ENCODE measurements at places on chromosomes 7 and 10. TPM values are rescaled to one million over a fixed set of nuclear protein-coding genes. Genes with fewer than 3 reads are reported as not detected.

MDH2 gene
- total RNA-seq: 107 TPM

ABCA13 gene
- 2.2 TPM for total RNA-seq

GIMAP5 gene
- total RNA-seq: 31.9 TPM

SORCS1 gene
- 0.15 TPM for total RNA-seq

TAS2R5 gene
- 2.2 TPM for total RNA-seq

HTR7 gene
- 0.32 TPM for total RNA-seq

SUN3 gene
- not detected for total RNA-seq

SPAM1 gene
- total RNA-seq: not detected

BCL7B gene
- total RNA-seq: 52.8 TPM

TUBB8 gene
- total RNA-seq: 0.38 TPM

DNA sequence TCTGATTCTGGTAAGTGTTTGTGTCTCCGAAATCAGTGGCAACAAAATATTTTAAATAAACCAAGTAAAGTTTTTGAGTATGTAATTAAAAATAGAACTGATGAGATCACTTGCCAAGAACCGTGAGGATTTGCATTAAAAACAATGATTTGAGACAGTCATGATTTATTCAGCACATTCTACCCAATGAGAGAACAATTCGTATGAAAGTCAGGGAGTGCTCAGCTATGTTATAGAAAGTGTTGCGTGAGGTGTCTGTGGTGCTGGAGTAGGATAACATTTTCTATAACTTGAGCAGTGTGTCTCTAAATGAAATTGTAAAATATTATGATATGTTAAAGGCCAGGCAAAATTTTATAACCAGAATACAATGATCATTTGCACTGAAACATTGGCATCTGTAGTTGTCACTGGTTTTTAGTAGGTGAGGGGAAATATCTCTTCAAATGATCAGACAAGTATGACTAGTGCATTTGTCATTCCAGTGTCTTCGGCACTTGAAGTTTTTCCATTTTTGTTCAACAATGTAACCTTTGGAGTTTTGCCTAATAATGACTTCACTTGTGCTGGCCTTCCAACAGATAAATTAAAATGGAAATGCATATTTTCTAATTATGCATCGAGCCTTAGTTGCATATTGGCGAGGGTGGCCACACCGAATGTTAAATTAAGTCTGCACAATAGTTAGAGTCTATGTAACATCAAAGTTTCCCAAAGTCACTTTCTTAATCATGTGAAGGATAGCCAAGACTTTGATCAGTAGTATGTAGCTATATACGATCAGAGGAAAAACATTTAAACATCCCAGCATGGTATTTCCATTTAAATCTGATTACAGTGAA, 335.9 kb downstream of the GFRA1 start:
- no peak for DNase-seq

DNA sequence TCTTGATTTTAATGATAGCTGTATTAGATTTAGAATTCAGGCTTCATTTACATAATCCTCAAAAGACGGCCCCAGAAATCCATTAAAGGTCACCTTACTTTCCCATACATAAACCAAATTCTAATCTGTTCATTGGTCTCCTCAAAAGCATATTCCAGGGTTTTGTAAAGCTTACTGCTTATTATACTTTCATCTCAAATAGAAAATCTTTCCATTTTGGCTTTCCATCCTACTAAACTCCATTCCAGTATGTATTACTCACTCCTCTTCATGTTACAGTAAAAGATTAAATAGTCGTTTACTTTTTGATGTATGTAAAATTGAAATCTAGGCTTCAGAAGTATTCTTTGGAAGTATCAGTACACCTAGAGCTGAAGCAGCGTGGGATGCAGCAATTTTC, 143.5 kb upstream of the LRRN3 start:
- no peak for DNase-seq

DNA sequence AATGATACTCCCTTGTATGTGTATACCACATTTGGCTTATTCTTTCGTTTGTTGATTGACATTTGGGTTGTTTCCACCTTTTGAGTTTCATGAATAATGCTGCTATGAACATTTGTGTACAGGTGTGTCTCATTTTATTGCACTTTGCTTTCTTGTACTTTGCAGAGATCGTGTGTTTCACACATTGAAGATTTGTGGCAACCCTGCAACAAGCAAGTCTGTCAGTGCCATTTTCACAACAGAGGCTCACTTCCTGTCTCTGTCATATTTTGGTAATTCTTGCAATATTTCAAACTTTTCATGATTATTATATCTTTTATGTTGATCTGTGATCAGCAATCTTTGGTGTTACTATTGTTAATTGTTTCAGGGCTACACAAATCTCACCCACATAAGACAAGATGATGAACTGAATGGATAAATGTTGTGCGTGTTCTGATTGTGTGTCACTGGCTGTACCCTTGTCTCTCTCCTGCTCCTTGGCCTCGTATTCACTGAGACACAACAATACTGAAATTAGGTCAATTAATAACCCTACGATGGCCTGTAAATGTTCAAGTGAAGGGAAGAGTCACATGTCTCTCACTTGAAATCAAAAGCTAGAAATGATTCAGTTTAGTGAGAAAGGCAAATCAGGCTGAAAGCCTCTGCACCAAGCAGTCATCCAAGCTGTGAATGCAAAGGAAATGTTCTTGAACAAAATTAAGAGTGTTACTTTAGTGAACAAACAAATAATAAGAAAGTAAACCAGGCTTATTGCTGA, 133.6 kb upstream of the JCAD start:
- no peak for DNase-seq

- no peak for DNase-seq
These were observed 164.6 kb upstream of the KCND2 start for GRCh38 chr7:120108376-120108775.

GRCh38 chr7:27173511-27173955, 587 bp downstream of the HOXA10 start:
- peak; percentile 48 for DNase-seq

GRCh38 chr7:5425507-5426225, 2.0 kb upstream of the TNRC18 start:
- DNase-seq: peak; percentile 86

GRCh38 chr7:133434246-133434865, 181.5 kb downstream of the EXOC4 start:
- DNase-seq: no peak

DNA sequence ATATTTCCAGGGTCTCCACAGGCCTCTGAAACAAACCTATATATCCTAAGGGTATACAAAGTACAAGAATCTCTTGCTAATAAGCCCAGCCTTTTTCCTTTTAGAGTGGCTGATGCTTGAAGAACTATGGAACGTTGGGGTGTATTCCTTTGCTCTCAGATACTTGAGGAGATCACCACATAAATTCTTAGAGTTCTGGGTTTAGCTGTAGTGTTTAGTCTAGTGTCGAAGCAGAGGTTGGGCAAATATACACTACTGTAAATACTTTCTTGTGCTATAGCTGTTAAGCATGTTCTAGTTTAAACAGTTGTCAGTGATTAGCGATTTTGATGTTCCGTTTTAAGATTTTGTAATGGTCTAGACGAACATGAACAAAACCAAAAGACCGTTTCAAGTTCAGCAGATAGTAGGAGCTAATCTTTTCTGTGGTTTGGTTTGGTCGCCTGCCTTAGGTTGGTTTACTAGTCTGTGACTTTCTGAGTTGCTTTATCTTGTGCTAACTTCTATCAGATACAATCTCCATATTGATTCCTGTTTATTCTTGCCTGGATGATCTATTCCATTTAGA, 229.6 kb downstream of the NSUN6 start:
- no peak for DNase-seq

GRCh38 chr7:5528071-5528814, 104.6 kb upstream of the TNRC18 start:
- peak; percentile 66 for DNase-seq

DNA sequence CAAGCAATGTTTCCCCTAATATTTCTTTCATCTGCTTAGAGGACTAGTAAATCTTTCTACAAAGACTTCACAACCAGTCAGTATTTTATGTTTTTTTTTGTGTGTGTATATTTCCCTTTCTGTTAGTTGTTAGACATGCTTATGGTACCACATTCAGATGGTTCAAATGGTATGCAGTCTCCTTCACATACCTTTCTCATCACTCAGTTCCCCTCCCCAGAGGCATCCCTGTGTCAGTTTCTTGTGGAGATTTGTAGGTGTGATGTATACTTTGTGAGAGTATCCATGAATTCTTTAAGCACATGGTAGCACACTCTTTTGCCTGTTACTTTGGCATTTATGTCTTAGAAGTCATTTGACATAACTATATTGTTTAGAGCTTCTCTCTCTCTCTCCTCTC, 4.4 kb downstream of the ZNF485 start:
- DNase-seq: no peak

DNA sequence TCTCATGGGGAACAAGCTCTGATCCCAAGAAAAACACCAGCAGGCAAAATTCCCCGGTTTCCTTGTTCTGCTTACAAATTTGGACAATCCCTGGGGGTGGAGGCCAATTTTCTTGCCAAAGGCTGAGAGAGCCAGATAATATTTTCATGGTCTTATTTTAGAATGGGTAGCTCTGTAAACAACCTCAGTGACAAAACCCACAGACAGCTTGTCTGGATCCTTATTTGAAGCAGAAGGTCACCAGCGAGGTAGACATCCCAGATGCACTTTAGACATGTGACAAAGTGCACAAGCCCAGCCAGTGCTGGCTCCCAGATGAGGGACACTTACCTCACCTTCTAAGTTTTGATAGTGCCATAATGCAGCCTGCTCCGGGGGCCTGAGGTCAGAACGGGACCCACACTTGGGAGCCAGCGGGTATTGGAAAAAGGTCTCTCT, 102.6 kb upstream of the DDC start:
- DNase-seq: no peak

- DNase-seq: no peak
These were observed 766.9 kb downstream of the XPNPEP1 start for GRCh38 chr10:109156396-109156795.

DNA sequence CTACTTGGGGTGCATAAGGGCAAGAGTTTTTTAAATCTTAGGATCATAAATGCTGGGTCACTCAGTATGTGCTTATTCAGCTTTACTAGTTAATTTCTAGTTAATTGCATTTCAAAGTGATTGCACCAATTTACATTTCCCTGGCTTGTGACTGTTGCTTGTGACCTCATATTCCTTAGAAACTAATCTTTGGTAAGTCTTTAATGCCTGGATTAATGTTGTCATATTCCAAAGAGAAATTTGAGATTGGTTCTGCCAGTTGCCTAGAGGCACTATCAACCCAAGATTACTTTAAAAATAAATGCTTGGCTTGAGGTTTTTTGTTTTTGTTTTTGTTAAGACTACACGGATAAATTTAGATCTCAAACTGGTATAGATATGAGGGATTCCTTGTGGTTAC, 103.1 kb downstream of the ANK3 start:
- DNase-seq: no peak

GRCh38 chr7:1566687-1567048, 3.2 kb downstream of the PSMG3 start:
- DNase-seq: no peak

DNA sequence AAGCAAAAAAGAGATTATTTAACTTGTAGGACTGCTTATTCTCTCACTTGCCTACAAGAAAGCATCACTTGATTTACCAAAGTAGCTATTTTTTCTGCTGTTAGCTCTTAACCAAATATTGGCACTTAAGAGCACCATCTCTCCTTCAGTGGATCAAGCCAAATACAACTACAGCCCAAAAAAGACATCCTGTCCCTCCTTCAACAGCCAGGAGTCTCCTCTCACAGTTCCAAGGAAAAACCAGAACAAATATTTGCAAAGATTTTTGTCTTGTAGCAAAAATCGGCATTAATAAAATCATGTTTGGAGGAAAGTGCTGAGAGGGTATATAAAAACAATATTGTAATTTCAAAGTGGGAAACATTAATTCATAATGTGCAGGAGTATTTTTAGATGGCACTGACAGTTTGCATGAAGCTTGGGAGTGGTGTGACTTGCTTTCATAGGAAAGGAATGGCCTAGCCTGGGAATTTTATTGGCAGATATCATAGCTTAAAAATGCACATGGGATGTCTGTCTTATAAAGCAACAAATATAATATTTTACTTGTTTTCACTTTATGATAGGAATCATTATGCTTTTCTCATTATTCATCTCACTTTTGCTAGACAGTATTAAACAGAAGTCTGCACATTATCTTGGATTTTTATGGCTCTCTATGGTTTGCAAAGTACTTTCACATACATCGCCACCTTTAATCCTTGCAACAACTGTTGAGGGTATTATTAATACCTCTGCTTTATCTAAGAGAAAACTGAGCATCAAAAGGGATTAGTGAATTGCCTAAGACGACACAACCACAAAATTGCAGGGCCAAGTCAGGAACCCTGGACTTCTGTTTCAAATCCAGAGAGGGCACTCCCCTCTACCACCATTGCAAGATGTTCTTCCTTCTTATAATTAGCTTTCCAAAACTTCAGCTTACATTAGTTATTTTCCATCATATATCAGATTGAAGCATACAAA, 103.5 kb downstream of the AGMO start:
- DNase-seq: no peak

DNA sequence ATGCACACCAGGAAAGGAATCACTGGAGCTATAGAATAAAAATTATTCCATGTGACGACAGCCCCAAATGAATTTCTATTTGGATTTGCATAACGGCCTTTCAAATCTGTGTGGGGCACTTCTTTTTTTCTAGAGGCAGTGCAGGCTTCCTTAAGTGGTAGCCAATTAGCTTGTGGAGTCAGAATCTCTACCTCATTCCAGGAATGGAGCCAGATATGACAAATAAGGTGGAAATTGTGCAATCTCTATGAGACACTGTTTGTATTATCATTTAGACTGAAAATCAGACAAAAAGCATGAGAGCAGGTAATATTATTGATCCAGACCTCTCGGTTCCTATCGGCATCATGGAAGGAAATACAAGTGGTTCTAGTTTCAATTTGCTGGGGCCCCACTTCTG, 78.7 kb downstream of the BEND7 start:
- no peak for DNase-seq

- no peak for DNase-seq
These were observed 181.4 kb downstream of the ADK start for GRCh38 chr10:74332398-74332797.

DNA sequence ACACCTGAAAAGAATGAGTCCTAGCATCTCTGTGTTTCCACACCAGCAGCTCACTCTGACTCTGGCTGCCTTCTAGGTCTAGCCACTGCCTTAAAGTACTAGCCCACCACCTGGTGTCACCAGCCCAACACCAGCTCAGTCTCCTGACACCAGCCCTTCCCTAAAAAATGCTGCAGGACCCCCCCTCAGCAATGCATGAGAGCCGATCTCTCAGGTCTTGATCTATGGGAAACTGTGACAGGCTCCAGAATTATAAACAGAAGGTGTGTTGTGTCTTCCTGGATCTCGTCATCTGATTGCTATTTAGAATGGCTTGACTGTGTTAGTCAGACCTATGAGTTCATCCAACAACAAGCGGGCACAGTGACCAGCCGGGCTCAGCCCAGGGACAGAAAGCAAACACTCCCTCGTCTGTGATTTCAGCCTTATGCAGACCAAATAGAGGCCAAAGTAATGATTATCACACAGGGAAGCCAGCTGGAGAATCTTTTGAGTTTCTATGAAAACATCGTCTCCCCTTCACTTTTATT, 66.6 kb downstream of the CUBN start:
- no peak for DNase-seq
